ENCODE measurements at places on chromosomes 7 and 10.

- DNase-seq, result no peak
Measured at GRCh38 chr7:128781851-128782250, 6.3 kb upstream of the OPN1SW start.

DNA sequence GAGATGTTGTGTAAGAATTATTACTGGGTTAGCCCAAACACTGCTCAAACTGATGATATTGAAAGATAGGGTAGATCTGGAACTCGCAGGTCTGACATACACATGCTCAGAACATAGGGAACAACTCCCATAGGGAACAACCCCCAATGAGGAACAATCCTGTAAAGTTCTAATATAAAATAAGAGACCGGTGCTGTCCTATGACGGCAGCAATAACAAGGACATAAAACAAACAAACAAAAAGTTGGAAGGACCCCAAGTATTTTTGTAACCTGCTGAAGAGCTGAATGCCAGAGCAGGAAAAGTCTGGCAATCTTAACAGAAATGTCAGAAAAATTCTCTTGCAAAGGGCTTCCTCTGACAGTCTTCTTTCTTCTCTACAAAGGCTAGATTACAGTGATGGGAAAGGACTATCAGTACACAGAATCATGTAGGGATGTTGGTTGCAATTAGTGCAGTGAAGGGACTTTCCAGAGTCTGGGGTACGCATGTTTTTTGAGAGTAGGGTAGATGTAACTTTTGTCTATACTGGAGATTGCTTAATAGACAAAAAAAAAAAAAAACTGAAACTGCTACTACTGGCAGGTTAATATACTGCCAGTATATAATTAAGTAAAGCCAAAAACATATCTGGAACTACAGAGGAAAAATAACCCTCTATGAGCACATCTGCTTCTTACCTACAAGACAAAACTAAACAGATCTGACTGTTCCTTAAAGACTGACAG lies 35.5 kb downstream of the IDE start:
- DNase-seq, result no peak

DNA sequence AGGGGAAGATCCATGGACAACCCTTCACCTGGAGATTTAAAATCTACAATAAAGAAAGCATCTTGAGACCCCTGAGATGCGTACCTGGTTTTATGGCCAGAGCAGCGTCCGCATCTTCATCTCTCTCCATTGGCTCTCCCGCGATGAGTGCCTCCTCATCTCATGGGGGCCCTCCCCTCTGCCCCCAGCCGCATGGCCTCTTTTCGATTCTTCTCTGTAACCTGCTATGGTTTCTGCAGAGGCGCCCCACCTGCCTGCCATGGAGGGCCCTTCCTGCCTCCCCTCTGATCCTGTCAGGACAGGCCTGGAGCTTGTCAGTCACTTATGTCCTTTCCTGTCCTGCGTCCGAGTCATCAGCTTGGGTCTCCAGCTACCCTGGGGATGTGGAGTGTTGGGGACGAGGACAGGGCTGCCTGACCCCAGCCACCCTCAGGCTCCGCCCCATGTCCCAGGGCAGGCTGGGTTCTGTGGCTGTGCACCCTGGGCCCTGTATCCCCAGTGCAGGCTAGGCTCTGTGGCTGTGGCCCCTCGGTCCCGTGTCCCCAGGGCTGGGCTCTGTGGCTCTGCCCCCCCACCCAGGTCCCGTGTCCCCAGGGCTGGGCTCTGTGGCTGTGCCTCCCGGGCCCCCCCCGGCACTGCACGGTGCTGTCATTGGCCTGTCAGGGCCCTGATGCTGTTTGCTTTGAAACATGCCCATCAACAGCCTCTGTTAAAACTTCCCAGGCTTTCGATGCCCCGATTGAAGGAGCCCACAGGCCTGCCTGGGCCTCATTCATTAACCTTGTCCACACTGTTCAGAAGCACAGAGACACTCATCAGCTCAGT lies 99.8 kb downstream of the WDR37 start:
- DNase-seq, result no peak

DNA sequence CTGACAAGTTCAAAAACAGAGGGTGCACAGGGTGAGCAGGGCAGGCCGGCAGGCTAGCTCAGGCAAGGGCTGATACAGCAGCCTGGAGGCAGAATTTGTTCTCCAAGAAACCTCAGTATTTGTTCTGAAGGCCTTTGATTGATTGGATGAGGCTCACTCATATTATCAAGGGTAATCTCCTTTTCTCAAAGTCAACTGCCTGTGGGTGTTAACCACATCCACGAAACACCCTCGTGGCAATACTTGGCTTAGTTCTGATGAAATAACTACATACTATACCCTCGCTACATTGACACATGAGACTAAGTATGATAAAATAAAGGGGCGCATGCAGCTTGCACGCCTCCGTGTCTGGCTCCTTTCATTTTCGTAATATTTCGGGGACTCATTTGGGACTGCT lies 4.4 kb upstream of the PPP2R2D start:
- peak; percentile 37 for DNase-seq

DNA sequence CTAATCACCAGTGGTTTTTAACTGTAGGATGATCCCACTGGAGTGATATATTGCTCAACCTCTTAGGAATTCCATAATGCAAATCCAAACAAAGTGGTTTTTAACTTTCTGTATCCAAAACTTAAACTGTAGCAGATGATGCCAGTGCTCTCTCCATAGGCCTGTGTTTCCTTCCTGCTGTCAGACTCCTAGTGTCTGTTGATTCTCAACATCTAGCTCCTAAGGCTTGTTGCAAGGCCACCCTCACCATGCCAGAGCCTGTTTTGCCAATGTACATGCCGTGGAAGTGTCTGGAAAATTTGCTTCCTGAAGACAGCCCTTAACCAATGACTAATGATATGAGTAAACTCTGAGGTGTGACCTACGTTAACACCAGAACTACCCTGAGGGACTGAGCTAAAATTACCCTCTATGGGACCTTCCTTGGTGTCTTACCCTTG lies 39.3 kb downstream of the C1GALT1 start:
- no peak for DNase-seq

- DNase-seq, result no peak
Measured at GRCh38 chr10:5491477-5491876, 7.9 kb downstream of the CALML5 start.

- DNase-seq, result peak; percentile 48
Measured at GRCh38 chr7:3042861-3043489, 692 bp downstream of the CARD11 start.

DNA sequence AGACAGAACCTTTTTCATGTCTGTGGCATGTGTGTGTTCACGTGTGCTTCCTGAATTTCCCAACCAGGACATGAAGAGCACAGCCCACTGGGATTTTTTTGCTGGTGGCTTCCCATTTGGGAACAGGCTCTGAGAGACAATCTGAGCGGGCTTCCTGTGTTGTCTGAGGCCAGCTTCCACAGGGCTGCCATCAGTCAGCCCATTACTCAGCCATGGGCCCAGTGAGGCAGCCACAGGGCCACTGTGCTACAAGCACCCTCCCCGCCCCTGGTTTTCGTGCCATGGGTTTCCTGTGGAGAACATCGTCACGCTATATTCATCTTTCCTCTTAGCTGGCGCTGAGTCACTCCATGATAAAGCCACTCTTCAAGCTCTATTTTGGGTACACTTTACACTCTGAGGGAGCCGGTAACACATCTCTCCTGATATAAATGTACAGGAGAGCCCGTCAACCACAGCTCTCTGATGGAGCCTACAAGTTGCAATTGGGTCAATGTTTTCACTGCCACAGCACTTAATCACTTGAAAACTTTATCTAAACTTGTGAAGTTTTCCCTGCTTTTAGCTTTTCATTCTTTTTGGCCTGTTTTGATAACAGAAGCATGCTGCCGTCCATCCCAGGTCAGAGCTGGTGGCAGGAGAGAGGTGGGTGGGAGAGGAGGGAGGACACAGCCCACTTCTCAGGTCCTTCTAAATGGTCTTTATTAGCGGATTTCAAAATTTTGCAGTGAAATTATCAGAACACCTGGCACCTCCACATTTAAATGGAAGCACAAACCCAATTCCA lies 96.9 kb downstream of the HIPK2 start:
- DNase-seq, result peak; percentile 74

DNA sequence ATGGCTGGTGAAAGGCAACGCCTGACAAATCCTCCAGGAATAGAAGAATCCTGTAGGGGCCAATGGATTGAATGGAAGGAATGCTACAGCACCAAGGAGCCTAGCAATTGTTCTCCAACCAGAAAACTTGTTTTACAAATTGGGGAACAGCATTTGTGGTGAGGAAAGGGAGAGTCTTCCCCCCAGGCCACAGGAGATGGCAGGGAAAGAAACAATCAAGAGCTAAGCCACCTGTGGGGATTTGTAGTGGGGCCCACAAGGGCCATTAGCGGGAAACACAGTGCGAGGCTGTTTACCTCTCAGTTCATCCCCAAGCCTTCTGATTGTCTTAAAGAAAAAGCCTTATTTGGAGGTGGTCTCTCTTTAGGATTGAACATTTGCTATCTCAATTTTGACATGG lies 48.5 kb upstream of the KCNMA1 start:
- DNase-seq, result no peak

- DNase-seq, result no peak
Measured at GRCh38 chr10:117294039-117294645, 53.2 kb downstream of the SLC18A2 start.

GRCh38 chr7:109646124-109646523 lies 1076.5 kb downstream of the DNAJB9 start:
- no peak for DNase-seq

GRCh38 chr10:62690703-62691102 lies 113.8 kb upstream of the ADO start:
- no peak for DNase-seq

- no peak for DNase-seq
Measured at GRCh38 chr10:46298477-46299285, 11.9 kb downstream of the ANTXRL start.

- no peak for DNase-seq
Measured at GRCh38 chr10:86727470-86727869, 28.9 kb upstream of the BMPR1A start.

- DNase-seq, result no peak
Measured at GRCh38 chr10:48802611-48803071, 118.0 kb downstream of the WDFY4 start.

- DNase-seq, result no peak
Measured at GRCh38 chr10:133186416-133187090, 26.5 kb downstream of the KNDC1 start.

DNA sequence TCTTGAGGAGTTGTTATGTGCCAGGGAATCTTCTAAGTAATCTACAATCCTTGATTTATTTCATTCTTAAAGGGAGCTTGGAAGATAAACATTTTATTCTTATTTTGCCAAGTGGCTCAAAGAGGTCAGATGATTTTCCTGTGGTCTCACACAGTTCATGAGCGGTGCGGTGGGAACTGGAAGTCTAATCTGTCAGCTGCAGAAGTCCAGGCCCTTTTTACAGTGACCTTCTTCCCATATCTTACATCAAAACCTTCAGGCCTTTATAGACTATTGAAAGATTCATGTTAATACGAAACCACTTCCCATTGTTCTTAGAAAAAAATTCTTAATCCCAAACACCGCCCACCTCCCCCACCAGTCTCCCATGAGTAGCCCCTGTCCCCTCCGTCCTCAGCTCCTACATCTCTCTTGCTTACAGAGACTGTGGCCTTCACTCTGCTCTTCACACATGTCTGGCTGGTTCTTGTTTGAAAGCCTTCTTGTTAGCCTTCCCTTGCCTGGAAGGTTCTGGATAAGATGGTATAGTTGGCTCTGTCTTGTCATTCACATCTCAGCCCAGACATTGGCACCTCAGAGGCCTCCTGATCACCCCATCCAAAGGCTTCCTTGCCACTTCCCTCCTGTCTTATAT lies 61.5 kb downstream of the ITGA8 start:
- no peak for DNase-seq

DNA sequence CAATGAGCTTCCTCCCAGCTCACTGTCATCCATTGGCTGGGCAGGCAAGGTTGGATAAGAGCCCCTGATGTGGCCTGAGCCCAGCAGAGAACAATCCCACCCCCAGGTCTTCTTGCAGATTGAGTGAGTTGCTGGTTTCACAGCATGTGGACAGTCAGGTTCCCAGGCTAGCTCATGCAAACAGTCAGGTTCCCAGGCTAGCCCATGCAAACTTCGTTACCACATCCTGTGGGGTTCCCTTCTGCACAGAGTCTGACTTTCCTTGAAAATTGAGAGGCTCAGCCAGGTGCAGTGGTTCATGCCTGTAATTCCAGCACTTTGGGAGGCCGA lies 67.1 kb downstream of the TMEM130 start:
- DNase-seq, result no peak

DNA sequence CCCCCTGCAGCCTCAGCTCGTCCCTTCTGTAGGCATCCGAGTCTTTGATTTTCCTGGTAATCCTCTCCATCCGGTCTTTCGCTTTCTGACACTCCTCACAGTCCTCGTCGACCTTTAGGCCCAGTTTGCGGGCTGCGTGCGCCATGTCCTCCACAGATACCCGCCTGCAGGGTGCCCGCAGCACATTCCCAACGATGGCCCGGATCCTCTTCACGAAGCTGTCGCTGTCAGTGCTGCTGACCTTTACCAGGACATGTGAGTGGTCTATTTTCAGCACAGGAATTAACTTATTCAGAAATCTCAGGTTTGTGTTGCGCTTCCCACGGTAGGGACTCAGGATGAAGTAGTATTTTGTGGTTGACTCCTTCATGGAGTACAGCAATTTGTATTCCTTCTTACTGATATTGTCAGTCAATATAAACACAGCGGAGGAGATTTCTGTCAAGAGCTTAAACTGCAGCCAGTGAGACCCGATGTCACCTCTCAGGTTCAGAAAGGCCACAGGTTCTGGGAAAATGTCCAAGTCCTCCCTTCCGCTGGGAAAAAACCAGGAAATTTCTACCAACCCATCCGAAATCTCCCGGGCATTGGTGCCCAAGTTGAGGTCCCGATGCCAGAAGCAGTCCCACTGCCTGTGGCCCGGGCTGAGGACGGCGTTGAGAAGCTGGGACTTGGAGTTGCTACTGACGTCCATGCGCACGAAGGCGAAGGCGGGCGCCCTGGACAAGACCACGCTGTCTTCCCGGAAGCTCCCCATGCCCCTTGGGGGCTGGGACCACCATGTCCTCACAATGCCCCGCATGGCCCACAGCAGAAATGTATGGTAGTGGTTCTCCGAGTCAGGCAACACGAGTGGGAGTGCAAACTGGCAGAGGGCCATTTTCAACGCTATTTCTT lies 8.9 kb upstream of the MRPS24 start:
- no peak for DNase-seq
